ENCODE measurements at places on chromosomes 2 and 18.

DNA sequence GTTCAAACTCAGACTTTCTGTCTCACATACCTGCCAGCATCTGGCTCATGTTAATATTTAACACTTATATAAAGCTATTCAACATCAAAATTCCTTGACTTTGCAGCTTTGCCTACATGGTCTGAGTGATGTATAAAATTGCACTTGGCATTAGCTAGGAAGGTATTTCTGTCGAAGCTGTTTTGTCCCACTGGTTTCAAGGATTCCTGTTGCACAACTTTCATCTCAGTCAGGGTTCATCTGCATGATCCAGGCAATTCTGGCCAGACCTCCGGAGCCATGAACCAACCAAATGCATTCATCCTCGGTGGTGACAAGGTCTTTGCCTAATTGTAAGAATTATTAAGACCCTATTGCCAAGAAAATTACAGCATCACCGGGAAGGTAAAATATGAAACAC is 185.4 kb downstream of the ZEB2 start:
- DNase-seq, result no peak

GRCh38 chr2:61620244-61621159 is 82.3 kb upstream of the XPO1 start:
- DNase-seq, result no peak

DNA sequence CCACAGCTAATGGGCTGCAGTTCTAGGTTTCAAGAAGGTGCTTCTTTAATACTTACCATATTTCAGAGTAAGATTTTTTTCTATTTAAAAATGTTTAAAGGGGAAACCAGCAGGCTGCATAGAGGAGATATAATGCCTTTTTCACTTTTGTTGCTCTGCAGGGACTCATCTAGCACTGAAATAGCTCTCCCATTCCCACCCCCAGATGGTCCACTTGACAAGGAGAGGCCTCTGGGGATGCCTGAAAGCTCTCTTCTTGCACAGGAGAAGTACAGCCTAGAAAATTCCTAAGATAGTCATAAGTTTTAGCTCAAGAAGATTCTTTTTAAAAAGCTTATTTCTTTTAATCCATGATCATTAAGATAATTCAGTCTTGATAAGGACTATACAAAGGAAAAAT is 126.4 kb downstream of the CDH2 start:
- no peak for DNase-seq

- DNase-seq, result no peak
Measured at GRCh38 chr2:50955081-50955480, 76.9 kb downstream of the NRXN1 start.

DNA sequence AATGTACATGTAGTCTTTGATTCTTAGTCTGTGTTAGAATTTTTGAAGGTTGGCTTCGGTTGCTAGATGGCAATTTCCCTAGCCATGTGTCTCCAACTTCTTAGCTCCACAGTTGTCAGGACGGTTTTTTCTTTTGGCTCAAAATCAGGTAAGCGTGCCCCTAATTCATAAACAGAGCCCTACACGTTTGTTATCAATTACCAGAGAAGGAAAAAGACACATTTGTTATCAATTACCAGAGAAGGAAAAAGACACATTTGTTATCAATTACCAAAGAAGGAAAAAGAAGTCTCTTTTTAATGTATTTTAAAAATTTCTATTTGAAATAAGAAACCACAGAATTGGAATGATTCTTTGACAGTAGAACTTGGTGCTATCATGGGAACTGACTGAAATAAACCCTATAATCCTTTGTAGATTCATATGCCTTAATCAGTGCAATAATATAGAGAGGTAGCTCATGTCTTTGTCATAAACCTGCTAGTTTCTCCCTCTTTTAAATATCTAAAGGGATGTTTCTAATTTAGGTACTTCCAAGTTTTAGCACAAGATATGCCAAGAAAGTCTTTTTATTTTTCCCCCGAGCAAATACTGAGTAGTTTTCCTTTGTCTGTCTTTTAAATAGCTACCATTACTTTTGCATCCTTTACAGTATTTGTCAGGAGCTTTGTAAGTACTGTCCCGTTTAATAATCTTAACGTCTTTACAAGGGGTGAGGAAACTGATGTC is 35.9 kb downstream of the CAMKMT start:
- no peak for DNase-seq

DNA sequence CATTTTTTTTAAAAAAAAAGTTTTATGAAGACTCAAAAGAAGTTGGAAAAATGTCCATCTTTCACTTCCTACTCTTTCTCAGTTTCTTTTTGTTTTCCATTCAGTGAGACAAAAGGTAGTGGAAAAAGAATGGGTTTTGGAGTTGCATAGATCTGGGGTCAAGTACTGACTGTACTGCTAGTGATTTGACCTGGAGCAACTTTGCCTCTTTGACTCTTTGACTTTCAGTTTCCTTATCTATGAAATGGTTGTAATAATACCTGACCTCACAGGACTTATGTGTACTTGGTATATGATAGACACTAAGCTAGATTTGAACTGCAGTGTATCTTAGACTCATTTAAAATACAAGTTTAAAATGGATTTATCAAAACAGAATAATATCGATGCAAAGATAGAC is 3.5 kb upstream of the KCNE4 start:
- no peak for DNase-seq

DNA sequence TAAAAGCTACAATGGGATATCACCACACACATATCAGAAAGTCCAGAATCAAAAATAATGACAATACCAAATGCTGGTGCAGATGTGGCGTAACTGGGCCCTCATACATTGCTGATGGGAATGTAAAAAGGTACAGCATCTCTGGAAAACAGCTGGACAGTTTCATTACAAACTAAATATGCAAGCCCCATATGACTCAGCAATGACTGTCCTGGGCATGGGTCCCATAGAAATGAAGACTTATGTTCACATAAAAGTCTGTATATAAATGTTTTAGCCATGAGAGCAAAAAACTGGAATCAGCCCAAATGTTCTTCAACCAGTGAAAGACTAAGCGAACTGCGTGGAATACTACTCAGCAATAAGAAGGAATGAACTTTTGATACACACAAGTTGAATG is 56.7 kb downstream of the ALPK2 start:
- no peak for DNase-seq

GRCh38 chr18:75923169-75923568 is 495.7 kb upstream of the SMIM21 start:
- no peak for DNase-seq

Data from caudate nucleus (tissue), 63 donors.